Activated CD8-positive, alpha-beta T cell treated with anti-CD3 and anti-CD28 coated beads for 36 hours (primary cell): ENCODE measurements at places on chromosomes 16 and 17.

DNA sequence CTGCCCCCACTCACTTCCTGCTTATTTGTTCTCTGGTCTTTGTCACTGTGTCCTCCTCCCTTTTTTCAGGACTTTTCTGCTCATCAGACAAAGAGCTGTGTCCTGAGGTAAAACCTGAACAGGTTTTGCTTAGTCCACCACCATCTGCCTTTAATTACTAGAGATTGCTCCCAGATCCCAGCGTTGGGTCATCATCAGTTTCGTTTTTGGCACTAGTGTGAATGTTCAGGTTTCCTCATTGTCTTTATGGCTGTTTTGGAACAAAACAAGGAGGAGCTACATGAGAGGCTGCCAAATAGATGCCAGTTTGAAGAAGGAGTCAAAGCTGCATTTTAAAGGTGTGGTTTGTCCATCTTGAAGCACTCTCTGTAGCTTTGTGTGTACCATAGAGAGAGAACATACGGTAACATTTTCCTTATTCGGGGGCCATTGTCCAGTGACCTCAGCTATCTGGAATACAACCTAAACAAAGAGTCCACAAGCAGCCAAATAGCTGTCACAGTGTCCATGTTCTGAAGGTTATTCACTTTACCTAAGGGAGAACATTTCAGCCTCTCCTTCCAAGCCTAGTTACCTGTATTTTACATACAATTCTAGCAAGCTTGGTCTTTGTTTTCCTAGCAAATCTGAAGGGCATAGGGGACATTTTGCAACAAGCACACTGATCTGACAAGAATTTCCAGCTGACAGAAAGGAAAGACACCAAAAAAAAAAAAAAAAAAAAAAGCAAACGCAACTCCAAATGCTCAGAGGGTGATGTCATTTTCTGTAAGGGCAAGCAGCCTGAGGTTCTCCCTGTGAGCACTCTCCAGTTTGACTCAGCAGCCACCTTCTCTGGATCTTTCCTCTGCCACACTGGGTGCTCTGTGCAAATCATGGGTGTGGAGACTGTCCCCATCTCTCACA is 196.1 kb downstream of the NTN1 start:
- H3K4me1 ChIP-seq = no peaks in the 10 kb centered on the region
- H3K4me3 ChIP-seq = no peak overlapping the region
- H3K27ac ChIP-seq = no peak overlapping the region
- H3K27me3 ChIP-seq = no peaks in the 10 kb centered on the region
- peaks cover 9% of the 10 kb centered on the region for H3K36me3 ChIP-seq

DNA sequence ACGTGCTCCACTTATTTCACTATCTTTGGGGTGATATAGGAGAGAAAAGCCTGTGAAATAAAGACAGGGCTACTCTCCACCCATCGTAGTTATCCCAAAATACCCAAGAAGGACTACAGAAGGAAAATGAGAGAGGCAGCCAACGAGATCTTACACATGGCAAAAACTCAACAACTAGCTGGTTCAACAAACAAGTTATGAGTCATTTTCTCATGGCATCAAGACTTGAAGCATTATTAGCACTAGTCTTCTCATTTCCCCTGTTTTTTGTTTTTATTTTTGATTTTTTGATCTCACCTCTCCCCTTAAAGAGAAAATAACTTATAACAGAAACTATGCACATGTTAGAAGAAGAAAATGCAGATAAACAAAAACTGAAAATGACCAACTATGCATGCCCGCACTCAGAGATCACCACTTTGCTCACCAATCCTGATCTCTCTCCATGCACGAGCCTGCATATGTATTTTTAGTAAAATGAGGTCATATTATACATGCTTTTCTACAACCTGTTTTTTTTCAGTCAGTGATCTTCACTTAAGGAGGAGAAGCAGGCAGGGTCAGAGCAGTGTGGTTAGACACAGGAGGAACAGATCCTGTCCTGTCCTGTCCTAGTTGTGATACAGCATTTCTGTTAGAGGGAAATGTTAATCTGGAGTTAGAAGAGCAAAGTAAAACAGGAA is 22.8 kb downstream of the FAM117A start:
- H3K27me3 ChIP-seq = no peaks in the 10 kb centered on the region
- H3K27ac ChIP-seq = peak overlapping the region; percentile 100
- DNase-seq = no peak
- H3K4me3 ChIP-seq = peak overlapping the region; percentile 79
- H3K36me3 ChIP-seq = peaks cover 15% of the 10 kb centered on the region

DNA sequence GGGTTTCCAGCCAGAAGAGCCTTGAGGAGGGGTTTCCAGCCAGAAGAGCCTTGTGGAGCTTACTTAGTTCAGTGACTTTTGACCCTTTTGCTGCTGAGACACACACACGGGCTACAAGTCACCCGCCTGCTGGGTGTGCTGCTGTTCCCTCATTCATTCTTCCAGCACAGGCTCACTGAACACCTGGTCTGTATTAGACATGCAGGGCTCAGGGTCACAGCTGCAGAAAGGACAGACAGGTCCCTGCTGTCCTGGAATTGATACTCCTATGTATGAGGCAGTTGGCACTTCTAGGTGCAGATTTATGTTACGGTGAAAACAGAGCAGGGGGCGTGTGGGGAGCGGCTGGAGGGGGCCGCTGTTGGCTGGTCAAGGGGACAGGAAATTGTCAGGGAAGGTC is 6.8 kb downstream of the CACNG4 start:
- H3K4me1 ChIP-seq = peaks cover under 1% of the 10 kb centered on the region
- peaks cover 47% of the 10 kb centered on the region for H3K27me3 ChIP-seq
- no peak overlapping the region for H3K4me3 ChIP-seq
- no peaks in the 10 kb centered on the region for H3K36me3 ChIP-seq
- H3K27ac ChIP-seq = no peak overlapping the region

- H3K27ac ChIP-seq = no peak overlapping the region
- H3K4me3 ChIP-seq = no peak overlapping the region
- H3K27me3 ChIP-seq = peaks cover 12% of the 10 kb centered on the region
Observed at GRCh38 chr17:31627960-31628359, 231.1 kb downstream of the COPRS start.

DNA sequence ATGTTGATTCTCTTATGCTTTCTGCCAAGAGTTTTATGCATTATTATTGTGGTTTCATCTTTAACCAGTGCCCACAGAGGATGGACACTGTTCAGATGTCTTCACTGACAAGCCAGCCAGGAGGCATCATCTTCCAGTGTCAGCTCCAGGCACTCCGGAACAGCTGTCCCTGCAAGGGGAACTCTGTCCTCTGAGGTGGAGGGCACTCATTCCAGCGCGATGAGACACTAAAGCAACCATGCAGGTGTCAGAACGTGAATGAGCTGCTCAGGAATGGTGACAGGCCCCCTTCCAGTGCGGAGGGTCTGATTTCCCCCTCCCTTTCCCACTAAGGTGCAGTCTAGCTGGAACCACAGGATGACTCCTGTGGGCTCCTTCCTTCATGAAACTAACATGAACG is 117.5 kb downstream of the NOG start:
- H3K4me3 ChIP-seq = no peak overlapping the region
- peaks cover 7% of the 10 kb centered on the region for H3K27me3 ChIP-seq
- no peak overlapping the region for H3K27ac ChIP-seq
- DNase-seq = no peak

GRCh38 chr17:38735161-38735997 is 5.2 kb downstream of the CISD3 start:
- H3K36me3 ChIP-seq = peaks cover 13% of the 10 kb centered on the region
- H3K4me1 ChIP-seq = peaks cover 45% of the 10 kb centered on the region
- H3K27me3 ChIP-seq = no peaks in the 10 kb centered on the region
